ENCODE measurements at places on chromosomes 1 and 21.

- DNase-seq = no peak
Measured at GRCh38 chr1:37476087-37476452, 1.7 kb downstream of the ZC3H12A start.

DNA sequence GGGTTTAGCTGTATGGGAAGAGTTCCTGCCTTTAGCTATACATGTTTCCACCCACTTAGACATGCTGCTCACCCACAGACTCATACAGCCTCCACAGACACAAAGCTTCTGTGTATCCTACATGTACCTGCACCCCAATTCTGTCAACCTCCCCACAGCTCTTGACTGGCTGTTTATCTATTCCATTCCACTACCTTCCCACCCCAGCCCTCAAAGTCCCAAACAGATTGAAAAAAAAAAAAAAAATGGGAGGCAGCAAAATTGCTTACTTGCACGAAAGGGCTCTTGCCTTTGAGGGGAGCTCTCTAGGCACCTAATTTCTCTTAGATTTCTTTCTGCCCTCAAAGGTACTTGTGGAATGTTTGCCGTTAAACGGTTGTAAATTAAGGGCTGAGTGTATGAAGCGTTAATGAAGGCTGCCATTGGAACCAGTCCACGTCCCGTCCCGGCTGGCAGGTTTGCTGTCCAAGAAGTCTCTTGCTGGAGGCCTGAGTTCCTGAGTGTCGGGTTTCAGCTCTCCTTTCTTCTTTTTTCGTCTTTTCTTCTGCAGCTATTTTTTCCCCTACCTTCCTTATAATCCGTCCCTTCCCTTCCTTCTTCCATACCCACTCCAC is 43.6 kb downstream of the PBX1 start:
- no peak for DNase-seq

GRCh38 chr1:184771190-184771691 is 16.6 kb upstream of the EDEM3 start:
- DNase-seq = no peak

GRCh38 chr1:234782791-234783190 is 172.8 kb upstream of the IRF2BP2 start:
- DNase-seq = no peak

- no peak for DNase-seq
Measured at GRCh38 chr1:85847356-85847755, 139.1 kb upstream of the ZNHIT6 start.

GRCh38 chr1:38094711-38095290 is 48.2 kb upstream of the POU3F1 start:
- DNase-seq = no peak

GRCh38 chr1:204455063-204455830 is 39.4 kb downstream of the PIK3C2B start:
- no peak for DNase-seq

GRCh38 chr1:13507075-13507474 is 6.7 kb downstream of the LRRC38 start:
- DNase-seq = no peak

- DNase-seq = no peak
Measured at GRCh38 chr1:209219791-209220524, 363.6 kb upstream of the CAMK1G start.

GRCh38 chr1:1132956-1133750 is 17.3 kb upstream of the C1orf159 start:
- DNase-seq = no peak

- DNase-seq = no peak
Measured at GRCh38 chr1:85495556-85495955, 30.6 kb upstream of the DDAH1 start.

GRCh38 chr1:85148524-85149250 is 52.1 kb downstream of the SYDE2 start:
- DNase-seq = no peak

DNA sequence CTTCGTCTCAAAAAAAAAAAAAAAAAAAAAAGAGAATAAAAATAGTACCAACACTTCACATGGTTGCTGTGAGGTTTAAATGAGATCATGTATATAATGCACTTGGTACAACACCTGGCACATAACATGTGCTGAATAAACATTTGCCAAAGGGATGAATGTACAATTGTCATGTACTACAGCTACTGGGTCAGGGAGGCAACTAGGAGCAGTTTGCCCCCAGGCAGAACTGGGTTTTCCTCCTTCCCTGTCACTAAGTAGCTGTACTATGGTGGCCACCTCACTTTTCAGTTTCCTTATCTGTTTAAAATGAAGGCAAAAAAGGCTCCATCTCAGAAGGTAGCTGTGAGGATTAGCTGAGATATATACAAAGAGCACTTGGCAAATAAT is 11.5 kb downstream of the AK2 start:
- DNase-seq = no peak

DNA sequence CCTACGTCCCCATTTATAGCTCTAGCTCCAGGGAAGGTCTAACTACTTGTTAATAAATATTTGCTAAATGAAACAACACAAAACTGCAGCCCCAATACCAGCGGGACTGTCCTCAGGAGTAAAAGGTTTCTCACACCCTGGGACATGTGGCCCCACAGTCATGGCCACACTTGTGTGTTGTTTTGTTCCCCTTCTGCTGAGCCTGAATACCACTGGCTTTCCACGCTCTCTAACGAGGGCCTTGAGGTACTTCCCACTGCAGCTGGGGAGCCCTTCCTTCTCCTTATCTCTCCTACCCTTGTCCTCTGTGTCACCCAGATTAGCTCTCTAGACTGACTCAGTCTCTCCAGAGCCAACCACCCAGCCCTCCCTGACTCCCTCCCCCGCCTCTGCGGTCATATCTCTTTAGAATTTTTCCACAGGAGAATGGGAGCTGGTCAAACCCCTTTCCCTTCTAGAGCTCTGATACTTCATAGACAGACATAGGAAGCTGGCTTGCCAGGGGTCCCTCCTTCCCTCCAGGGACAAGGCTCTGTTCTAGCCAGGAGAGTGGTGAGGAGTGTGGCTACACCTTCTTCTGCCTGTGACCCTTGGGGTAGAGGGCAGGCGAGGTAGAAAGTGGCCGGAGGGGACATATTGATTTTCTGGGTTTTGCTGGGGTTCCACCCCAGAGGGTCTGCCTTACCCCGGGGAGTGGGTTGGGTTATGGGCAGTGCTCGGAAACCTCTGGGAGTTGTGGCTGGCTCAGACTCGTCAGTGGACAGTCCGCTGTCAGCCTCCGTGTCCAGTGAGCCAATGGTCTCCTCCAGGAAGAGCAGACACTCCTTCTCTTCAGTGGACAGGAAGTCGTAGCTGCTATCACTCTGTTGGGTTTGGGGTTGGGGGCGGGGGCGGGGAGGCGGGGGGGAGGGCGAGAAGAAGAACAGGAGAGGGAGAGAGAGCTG is 8.1 kb downstream of the C1orf116 start:
- DNase-seq = peak; percentile 98

DNA sequence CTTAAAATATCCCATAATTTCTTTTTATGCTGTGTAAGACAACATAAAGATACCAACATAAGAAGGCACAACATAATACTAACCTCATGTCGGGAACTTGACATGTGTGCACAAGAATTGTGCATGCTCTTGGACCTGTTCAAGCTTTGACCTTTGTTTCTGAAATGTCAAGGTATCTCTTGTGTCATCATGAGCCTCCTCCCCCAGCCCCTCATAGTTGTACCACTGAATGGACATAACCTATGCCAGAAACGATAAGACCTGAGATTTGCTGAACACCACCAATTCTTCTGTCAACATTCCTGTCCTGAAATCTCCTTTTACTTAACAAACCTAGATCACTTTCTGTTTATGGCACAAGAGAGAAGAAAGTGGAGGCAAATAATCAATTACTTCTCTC is 29.4 kb upstream of the PROX1 start:
- no peak for DNase-seq

DNA sequence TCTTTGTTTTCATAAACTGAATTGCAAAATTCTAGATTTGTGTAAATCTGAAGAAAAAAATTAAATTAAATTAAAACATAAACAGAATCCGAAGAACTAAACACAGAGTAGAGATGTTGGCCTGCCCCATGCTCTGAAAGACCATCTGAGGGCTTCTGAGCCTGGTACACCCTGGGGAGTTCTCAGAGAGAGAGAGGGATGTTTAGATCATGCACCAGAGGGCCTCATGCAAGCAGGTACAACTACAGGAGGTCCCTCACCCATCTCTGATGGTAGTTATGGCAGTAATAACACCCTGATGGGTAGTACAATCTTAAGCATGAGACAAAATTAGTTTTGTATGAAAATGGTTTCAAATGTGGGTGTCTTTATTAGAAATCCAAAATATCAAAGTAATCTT is 127.7 kb downstream of the TGFB2 start:
- no peak for DNase-seq

- peak; percentile 45 for DNase-seq
Measured at GRCh38 chr1:180503280-180503862, 994 bp upstream of the ACBD6 start.

GRCh38 chr1:247857069-247857984 is at the start of gene TRIM58:
Gene TRIM58 (plus strand): TSS chr1:247857187. CDS start chr1:247857247, 60 bp downstream.
- DNase-seq = peak; percentile 83

All from CMK (cell line).